ENCODE measurements at places on chromosomes 7 and 10.

DNA sequence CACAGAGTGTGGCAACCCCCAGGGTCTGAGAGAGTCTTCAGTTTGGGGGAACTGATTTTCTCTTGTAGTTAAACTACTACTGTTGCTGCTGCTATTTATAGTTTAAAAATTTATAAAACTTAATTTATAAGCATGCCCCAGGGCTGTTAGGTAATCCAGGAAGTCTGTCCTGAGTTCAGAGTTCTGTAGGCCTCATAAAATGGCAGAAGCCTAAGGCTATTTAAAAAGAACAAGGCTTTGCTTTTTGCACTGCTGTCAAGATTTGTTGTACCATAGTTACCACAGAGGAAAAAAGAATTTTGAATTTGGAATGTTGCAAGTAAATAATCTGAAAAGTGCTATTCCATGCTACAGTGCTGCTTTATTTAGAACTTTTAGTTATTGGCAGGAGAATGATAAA, 66.1 kb downstream of the AGK start:
- no peak for DNase-seq

GRCh38 chr7:151694441-151694827, 174.7 kb upstream of the RHEB start:
- no peak for DNase-seq

- no peak for DNase-seq
Measured at GRCh38 chr7:7858559-7858958, 110.0 kb upstream of the GLCCI1 start.

DNA sequence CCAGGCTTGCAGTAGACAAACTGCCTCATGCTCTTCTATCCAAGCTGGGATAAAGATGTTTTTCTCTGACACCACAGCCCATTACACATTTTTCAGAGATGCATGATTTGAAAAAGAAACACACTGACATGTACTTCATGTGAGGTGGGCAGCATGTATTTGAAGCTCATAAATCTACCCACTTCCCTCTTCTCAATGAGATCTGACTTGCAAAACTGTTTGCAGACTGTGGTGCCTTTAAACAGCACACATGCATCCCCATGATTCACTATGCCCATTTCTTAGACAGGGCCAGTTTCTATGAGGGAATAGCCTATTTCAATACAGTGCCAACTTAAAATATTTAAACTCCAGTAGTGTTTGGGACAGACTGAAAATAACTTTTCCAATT, 109.8 kb downstream of the GLI3 start:
- DNase-seq: no peak

GRCh38 chr10:13873196-13873595, 286.4 kb downstream of the PRPF18 start:
- DNase-seq: no peak

DNA sequence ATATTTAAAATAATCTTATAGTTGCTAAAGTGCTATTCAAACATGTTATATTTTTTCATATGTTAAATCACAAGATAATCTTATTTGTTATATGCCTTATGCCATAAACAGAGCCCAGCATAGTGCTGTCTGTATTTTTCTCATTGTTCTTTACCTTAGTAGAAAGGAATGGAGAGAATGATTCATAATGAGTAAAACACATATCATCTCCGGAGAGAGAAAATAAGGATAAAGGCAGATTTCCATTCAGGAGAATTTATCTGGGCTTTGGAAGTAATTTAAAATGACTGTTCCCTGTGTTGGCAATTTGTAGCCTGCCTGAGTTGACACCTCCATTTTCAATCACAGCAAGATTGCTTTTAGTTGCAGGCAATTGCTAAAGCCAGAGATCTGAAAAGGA, 30.2 kb downstream of the CHN2 start:
- DNase-seq: no peak

GRCh38 chr10:80421707-80422536, 13.6 kb downstream of the PRXL2A start:
- no peak for DNase-seq

- DNase-seq: no peak
Measured at GRCh38 chr7:139525239-139525638, 1.8 kb downstream of the CLEC2L start.

DNA sequence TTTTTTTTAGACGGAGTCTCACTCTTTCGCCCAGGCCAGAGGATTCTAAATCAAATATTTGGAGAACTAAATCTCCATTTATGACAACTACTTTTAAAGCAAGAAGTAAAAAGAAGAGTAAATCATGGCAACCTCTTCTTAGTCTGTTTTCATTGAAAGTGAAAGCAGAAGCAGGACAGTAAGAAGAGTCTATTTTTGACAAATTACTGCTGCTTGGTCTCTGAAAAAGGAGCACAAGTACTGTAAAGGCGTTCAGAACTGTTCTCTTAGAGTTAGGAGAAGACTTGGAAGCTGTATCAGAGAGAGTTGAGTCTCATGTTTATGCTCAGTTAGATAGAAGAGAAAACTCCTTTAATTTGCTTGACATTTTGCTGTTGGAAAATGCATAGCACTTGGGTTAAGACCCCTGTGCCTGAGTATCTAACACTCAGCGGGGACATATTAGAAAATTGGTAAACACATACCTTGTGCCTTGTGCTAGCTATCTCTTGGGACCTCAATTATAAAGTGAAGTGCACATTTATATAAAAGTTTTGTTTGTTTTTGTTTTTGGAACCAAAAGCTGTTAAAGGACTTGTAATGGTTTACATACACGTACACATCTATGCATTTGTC, 433.0 kb downstream of the ANKRD7 start:
- no peak for DNase-seq
